ENCODE measurements at places on chromosomes 2 and 18.
A peak's percentile ranks its signal among the peaks of the same experiment; 100 is the strongest.

DNA sequence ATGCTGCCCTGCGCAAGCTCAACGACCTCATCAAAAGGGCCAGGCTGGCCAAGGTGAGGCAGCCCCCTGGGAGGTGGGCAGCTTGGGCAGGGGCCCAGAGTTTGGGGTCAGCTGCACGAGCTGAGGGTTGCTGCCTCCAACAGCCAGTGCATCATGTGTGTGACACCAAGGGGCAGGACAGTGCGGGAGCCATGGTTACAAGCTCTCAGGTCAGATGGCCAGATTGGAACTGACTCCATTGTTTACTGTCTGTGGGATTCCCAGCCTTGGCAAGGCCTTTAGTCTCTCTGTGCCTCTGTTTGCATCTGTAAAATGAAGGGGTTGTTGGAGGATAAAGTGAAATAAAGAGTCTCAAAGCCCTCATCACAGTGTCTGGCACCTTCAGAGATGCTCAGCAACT is 26.9 kb downstream of the EHD3 start:
- DNase-seq: no peak

- no peak for DNase-seq
Measured at GRCh38 chr2:2456721-2457120, 125.6 kb upstream of the MYT1L start.

DNA sequence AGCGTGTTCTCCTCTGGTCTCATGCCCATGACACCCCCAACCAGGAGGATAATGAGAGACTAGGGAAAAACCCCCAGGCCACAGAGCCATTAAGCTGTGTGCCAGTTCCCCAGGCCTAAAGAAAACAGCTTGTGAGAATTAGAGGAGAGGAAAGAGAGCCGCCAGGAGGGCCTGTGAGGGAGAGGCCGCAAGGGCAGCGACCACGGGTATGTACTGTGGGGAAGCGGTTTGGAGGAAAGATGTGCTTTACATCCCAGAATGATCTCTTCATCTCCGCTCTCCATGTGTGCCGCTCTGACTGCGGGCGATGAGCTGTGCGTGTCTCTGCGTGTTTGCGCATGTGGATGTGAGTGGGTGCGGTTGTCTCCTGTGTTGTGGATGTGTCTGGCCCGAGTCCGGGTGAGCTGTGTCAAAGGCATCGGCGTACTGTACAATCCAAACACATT is 82.9 kb downstream of the DYSF start:
- DNase-seq: no peak

- DNase-seq: no peak
Measured at GRCh38 chr18:848062-848861, 36.2 kb upstream of the YES1 start.

GRCh38 chr2:164457271-164457670 is 164.0 kb downstream of the GRB14 start:
- no peak for DNase-seq

GRCh38 chr2:9232166-9232479 is 25.5 kb downstream of the ASAP2 start:
- DNase-seq: no peak

DNA sequence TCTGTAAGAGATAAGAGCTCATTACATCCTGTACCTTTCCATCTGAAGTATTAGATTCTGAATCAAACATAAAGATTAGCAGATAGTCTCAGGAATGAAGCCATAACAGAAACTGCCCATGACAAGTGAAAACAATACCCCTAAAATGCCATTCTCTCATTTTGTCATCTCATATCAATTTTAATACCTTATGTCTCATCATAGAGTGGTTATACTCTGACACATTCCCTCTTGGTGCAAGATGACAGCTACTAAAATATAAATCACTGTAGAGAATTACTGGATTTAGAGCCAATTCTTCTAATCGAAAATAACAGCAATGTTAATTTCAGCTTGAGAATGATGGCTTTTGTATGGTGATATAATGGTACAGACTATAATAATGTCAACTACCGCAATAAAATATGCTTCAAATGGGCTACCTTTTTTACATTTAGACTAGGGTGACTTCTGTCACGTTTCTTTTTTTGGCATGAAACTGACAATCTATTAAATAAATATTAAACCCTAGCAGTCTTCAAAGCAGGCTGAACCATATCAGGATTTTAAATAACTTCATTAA is 125.1 kb upstream of the ITGA4 start:
- no peak for DNase-seq

GRCh38 chr2:239082425-239082824 is 234.5 kb downstream of the TWIST2 start:
- DNase-seq: no peak

- peak; percentile 34 for DNase-seq
Measured at GRCh38 chr2:119760237-119760955, 674 bp downstream of the PTPN4 start.

GRCh38 chr2:54454548-54455130 is 1.5 kb upstream of the SPTBN1 start:
- DNase-seq: no peak

GRCh38 chr2:148814143-148814859 is 60.7 kb upstream of the KIF5C start:
- DNase-seq: no peak

- DNase-seq: no peak
Measured at GRCh38 chr2:36322108-36322507, 33.5 kb upstream of the CRIM1 start.

DNA sequence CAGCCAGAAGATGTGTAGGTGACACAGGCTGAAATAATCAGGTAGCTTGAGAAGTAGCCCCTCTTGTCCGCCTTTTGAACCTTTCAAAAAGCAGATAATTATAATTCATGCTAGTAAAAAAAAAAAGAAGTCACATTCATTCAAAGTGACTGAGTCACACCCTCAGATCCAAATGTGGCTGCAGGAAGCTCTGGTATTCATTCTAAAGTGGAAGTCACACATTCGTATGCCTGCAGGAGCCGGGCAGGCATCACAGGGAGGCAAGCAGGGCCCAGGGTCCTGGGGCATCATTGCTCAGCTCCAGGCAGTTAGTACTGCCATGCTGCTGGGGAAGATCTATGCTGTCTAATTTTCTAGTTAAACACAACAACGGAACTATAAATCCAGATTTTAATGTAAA is 21.7 kb upstream of the RAB11FIP5 start:
- no peak for DNase-seq

DNA sequence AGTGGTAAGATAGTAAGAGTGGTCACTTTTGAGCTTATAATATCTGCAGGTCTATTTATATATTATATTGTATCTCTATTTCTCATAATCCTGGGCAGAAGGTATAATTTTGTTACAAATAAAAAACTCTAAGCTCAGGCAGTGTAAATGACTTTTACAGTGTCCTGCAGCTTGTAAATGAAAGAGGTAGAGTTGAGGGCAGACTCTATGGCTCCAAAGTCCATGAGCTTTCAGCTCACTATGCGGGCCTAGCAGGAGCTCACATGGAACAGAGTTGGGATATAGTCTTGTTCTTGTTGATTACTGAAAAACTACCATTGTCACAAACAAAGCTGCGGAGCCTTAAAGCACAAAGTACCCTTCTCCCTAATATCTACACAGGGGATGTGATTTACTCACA is 361.4 kb downstream of the LNPK start:
- no peak for DNase-seq

DNA sequence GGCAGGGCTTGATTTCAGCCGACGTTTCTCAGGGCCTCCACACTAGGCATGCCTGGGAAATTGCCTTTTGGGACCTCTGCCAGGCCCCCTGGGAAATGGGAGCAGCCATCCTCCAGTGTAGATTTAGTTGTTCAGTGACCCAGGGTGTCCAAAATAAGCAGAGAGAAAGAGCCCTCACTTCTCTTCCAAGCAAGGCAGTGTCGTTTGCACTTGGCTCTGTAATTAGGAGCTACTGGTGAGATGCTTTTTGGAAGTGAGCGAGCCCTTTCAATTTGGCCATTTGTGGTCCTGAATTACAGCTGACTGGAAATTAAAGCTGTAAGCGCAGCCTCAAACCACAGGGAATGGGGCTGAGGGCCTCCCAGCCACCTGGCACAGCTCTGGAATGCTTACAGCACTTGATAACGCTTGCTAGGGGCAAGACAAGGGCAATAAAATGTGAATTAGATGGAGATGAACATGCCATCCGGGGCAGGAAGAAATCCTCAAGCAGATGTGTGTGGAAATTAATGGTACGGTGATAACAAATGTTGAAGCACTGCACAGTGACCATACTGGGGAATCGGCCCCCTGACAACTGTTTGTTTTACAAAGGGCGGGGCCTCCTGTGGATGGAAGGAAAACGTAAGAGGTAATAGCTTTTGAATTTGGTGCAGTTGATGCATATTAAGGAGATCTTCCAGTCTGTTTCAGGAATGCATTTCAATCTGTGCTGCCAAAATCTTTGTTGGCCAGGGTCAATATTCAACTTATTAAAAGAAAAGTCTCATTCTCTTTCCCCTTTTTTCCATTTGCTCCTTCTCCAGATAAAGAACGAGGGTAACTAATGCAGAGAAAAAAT is 173.1 kb downstream of the UXS1 start:
- DNase-seq: no peak

GRCh38 chr2:8577573-8577972 is 104.3 kb upstream of the ID2 start:
- DNase-seq: no peak

GRCh38 chr2:152466980-152467676 is 132.2 kb downstream of the FMNL2 start:
- DNase-seq: no peak

DNA sequence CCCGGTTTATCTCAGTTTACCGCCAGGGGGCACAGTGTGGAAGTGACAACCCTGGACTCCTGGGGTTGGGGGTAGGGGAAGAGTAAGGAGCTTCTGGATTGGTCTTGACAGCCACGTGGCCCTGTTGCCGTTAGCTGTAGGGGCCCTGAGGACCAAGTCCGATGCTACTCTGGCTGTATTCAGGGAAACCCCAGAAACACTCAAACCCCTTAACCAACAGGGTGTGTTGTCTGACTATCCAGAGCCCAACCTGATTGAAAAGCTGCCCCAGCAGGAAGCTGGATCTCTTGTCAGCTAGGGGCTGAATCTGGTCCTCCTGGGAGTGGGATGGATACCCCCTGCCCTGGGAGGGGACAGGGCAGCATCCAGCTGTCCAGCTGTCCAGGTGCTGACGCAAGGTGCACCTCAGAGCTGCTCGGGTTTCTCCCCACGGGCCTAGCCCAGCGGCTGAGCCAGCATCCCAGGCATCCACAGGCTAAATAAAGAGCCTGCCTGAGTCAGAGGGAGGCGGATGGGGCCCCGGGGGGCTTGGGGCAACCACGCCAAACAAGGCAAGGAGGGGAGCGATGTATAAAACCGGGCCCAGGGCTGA is 3.1 kb upstream of the GMPPA start:
- DNase-seq: peak; percentile 11

GRCh38 chr2:121697108-121697631 is 39.5 kb downstream of the NIFK start:
- no peak for DNase-seq

- DNase-seq: no peak
Measured at GRCh38 chr18:47758000-47758399, 172.5 kb downstream of the SMAD2 start.

GRCh38 chr18:51121597-51121857 is 76.0 kb downstream of the MEX3C start:
- no peak for DNase-seq

DNA sequence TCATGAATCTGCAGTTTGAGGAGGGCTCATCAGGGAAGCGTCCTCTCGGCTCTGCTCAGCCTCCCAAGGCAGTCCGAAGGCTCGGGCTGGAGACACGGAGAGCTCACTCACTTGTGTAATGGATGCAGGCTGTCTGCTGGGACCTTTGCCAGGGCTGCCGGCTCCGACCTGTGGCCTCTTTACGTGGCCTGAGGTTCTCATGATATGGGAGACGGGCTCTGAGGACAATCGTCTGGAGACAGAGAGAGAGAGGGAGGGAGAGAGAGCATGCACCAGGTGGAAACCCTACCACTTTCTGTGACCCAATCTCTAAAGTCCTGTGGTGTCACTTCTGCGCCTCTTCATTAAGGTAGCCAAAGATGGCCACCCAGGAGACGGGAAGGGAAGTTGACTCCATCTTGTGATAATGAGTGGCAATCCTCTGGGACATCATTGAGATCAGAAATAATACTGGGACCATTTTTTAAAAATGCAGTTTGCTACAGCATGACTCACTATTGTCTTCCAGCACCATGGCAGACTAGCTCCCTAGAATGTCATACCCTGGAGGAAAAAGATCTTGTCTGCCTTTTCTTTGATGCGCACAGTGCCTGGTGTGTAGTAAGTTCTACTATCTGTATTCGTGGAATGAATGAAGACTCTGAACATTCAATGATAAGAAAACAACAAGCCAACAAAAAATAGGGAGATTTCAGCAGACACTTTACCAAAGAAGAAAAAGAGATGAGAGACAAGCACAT is 60.2 kb downstream of the CD8B2 start:
- DNase-seq: no peak

- no peak for DNase-seq
Measured at GRCh38 chr18:41674506-41674905, 280.5 kb upstream of the PIK3C3 start.

GRCh38 chr2:15377202-15377601 is 183.9 kb downstream of the NBAS start:
- no peak for DNase-seq

- no peak for DNase-seq
Measured at GRCh38 chr2:198762441-198762840, 695.3 kb downstream of the SATB2 start.

- no peak for DNase-seq
Measured at GRCh38 chr2:106825161-106825560, 60.8 kb downstream of the ST6GAL2 start.

DNA sequence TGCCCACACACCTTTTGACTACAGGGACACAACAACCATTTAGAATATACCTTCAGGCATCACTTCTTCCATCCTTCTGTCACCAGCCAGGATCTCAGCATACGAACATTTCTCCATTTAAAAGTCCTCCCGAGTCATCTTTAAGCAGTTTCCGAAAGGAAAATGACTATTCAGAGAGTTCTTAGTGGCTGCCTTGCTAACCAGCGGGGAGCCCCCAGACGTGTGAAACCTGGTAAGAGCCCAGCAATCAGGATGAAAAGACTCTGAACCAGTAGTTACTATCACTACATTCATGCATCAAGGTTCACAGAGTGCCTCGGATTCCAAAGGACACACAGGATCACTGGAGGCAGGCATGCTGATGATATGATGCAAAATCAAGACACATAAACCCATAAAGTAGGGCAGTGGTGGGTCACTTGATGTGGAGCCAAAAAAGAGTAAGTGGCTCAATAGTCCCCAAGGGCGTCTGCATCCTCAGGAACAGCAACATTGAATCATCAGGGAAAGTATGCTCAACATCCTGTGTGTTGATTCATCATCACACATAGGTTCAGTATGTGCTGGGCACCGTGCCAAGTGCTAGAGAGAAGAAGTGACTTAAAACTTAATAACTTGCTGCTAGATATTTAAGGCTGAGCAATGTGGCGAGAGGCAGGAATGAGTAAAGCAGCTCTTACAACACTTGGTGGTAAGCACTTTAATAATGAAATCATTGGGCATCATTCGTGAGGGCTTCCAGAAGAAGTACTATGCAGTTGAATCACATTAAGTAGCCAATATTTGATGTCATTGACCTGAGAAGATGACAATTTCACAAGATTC is 4.4 kb downstream of the CCL20 start:
- no peak for DNase-seq

- DNase-seq: no peak
Measured at GRCh38 chr2:182920631-182921056, 54.2 kb upstream of the FRZB start.

GRCh38 chr2:138779406-138779780 is 797 bp downstream of the NXPH2 start:
- DNase-seq: no peak

- no peak for DNase-seq
Measured at GRCh38 chr18:42028247-42028832, 73.3 kb downstream of the PIK3C3 start.

All from activated naive CD4-positive, alpha-beta T cell (primary cell).